ENCODE measurements at places on chromosomes 12 and 14. TPM values are rescaled to one million over a fixed set of nuclear protein-coding genes. Genes with fewer than 3 reads are reported as not detected.

PLEKHH1 gene
- total RNA-seq, result 0.99 TPM

SLC6A12 gene
- total RNA-seq, result not detected

TAC3 gene
- not detected for total RNA-seq

DNA sequence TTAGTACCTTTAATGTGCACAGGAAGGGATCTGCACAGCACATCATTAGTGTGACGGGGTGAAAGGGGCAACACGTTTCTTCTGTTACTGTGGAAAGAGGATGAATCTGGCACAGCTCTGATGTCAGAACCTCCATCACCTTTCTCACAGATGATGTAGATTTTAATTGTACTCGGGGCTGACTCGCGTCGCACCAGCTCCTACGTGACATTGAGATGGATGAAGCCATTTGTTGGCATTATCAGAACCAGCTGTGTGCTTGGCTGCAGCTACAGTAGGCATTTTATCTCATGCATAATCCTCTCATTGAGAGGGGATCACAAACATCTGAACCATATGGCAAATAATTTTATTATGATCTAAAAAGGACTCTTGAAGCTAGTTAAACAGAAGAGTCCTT is 173.6 kb downstream of the PDZRN4 start:
- H3K27me3 ChIP-seq, result no peaks in the 10 kb centered on the region
- no peaks in the 10 kb centered on the region for H3K36me3 ChIP-seq
- H3K4me3 ChIP-seq, result no peak overlapping the region
- no peak overlapping the region for H3K27ac ChIP-seq
- H3K4me1 ChIP-seq, result no peaks in the 10 kb centered on the region
- DNase-seq, result no peak

GRCh38 chr12:132083614-132083940 is 60.5 kb downstream of the DDX51 start:
- H3K4me1 ChIP-seq, result peaks cover 28% of the 10 kb centered on the region
- peak overlapping the region; percentile 93 for H3K4me3 ChIP-seq
- peak overlapping the region; percentile 93 for H3K27ac ChIP-seq
- peaks cover 25% of the 10 kb centered on the region for H3K36me3 ChIP-seq
- no peaks in the 10 kb centered on the region for H3K27me3 ChIP-seq

GLT8D2 gene
- not detected for total RNA-seq

- H3K4me3 ChIP-seq, result peak overlapping the region; percentile 76
- H3K27me3 ChIP-seq, result peaks cover 51% of the 10 kb centered on the region
These were observed 68.6 kb upstream of the USP15 start for GRCh38 chr12:62191491-62192179.

DNA sequence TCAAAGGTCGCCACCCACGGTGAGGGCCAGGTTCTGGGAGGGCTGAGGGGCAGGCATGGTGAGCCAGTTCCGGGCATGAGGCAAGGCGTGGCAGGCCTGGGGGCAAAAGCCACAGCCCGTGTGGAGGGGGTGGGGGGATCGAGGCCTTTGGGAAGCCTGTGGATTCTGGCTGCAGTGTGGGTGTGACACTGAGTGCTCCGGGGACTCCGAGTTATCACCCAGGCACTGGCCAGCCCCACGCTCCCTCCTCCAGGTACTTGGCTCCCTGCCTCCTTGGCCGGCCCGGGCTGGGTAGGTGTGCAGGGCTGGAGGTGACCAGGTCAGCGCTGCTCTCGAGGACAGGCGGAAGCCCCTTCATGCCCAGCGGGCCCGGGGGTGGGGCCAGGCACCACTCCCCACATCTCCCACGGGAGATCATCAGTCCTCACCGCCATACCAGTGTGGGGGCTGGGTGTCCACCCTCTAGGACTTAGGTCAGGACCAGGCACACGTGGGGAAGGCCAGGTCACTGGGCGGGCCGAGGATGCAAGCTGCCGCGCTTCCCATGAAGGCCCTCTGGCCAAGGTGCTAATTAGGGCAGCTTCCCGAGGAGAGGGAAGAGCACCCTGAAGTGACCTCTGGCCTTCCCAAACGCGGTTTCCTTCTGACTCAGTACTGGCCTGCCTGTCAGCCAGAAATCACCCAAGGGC is 34.1 kb upstream of the TDRD9 start:
- no peaks in the 10 kb centered on the region for H3K4me1 ChIP-seq
- H3K36me3 ChIP-seq, result no peaks in the 10 kb centered on the region
- H3K27me3 ChIP-seq, result no peaks in the 10 kb centered on the region

DNA sequence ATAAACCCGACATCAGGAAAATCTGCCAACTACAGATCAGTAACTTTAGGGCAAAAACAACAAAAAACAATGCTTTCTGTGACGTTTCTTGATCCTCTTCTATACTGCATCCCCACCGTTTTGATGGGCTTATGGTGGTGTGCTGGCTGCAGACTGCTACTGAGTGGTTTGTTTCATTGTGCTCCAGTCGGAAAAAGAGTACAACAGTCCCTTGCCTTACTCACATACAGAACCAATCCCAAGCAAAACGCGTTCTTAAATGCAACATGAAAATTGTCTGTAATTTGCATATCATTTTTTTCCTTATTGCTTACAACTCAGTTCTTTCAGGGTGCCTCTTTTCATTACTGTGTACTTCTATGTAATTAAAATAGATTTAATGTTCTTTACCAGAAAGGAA is 2.3 kb downstream of the ETV6 start:
- H3K4me1 ChIP-seq, result peaks cover 49% of the 10 kb centered on the region
- H3K36me3 ChIP-seq, result peaks cover 5% of the 10 kb centered on the region
- peak overlapping the region; percentile 95 for H3K27ac ChIP-seq
- no peak for DNase-seq

DNA sequence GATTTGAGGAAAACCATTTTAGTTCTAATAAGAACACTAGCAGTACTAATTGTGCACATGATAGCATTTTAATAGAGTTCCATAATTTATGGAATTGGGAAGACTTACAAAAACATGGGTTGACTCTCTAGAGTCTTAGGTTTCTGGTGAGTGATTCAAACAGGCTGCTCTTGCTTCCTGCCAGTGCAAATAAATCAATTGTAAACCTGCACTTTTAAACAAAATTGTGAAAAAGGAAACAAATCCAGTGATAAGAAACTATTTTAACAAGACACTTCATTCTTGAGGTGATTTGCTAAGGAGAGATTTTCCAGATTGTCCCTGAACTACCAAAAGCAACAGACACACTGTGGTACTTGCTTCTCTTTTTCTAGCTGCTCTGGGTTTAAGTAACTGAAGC is 112.2 kb downstream of the CACNA1C start:
- no peak overlapping the region for H3K4me3 ChIP-seq
- no peaks in the 10 kb centered on the region for H3K36me3 ChIP-seq
- no peak for DNase-seq

GRCh38 chr12:16949871-16950667 is 344.1 kb upstream of the LMO3 start:
- H3K27ac ChIP-seq, result no peak overlapping the region
- no peaks in the 10 kb centered on the region for H3K36me3 ChIP-seq
- H3K4me1 ChIP-seq, result no peaks in the 10 kb centered on the region
- DNase-seq, result no peak
- H3K27me3 ChIP-seq, result no peaks in the 10 kb centered on the region

- H3K36me3 ChIP-seq, result peaks cover 67% of the 10 kb centered on the region
- no peak overlapping the region for H3K27ac ChIP-seq
- DNase-seq, result no peak
These were observed 96.9 kb downstream of the SYNE2 start for GRCh38 chr14:63949696-63950095.

- no peak for DNase-seq
- peaks cover 37% of the 10 kb centered on the region for H3K36me3 ChIP-seq
- no peaks in the 10 kb centered on the region for H3K4me1 ChIP-seq
- no peak overlapping the region for H3K4me3 ChIP-seq
- H3K27ac ChIP-seq, result no peak overlapping the region
- H3K27me3 ChIP-seq, result no peaks in the 10 kb centered on the region
These were observed 16.6 kb downstream of the XRCC3 start for GRCh38 chr14:103698380-103699260.

MRPS35 gene
- 39.1 TPM for total RNA-seq

ZCRB1 gene
- total RNA-seq, result 51.1 TPM

DNA sequence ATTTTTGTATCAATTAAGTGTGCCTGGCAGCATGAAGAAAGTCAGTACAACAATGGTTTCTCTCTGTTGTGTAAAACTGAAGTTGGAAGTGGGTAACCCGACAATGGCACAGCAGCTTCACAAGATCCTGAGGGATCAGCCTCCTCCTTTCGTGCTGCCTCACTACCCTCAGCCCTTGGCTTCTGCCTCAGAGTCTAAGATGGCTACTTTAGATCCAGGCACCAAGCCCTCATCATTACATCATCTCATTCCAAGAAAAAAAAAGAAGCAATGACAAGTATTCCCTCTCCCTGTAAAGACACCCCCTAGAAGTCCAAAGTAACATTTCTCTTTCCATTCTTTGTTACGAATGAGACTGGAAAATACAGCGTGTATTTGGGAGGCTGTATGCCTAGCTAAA is 92.6 kb downstream of the DNAI7 start:
- DNase-seq, result no peak
- peaks cover 23% of the 10 kb centered on the region for H3K36me3 ChIP-seq
- H3K27me3 ChIP-seq, result no peaks in the 10 kb centered on the region
- H3K4me3 ChIP-seq, result no peak overlapping the region

DNA sequence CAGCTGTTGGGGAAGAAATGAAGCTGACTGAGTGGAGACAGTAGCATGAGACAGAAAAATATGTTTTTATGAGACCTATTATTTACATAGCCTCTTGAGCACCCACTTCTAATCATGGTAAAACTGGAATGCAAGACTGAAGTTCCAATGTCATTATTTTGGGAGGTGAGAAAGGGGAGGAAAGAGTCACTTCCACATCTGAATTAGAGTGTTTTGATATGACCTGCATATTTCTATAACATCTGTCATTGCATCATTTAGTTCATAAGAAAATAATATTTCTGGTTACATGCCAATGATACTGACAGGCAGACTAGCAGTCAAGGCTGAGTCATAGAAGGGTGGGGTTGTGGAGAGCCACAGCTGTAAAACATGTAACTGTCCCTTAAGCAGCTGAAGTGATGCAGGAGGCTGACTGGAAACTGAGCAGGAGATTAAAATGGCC is 26.7 kb downstream of the NTN4 start:
- peaks cover 23% of the 10 kb centered on the region for H3K27me3 ChIP-seq
- DNase-seq, result no peak
- H3K27ac ChIP-seq, result no peak overlapping the region
- H3K4me3 ChIP-seq, result no peak overlapping the region

DNA sequence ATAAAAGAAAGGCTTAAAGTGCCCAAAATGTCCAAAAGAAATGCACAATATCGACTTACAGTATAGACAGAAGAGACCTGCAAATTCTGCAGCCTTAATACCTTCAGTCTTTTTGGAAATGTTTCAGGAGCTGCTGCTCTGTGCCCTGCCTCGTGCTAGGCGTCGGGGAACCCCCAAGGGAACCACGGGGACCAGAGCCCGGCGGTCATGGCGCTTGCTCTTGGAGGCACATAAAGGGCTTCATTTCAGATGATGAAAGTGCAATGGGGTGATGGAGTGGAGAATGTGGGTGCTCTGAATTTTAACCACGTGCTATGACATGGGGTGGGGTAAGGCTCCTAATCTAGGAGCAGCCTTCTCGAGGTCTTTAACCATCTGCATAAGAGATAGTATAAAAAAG is 14.8 kb upstream of the AACS start:
- H3K27me3 ChIP-seq, result no peaks in the 10 kb centered on the region
- no peaks in the 10 kb centered on the region for H3K36me3 ChIP-seq
- peaks cover 9% of the 10 kb centered on the region for H3K4me1 ChIP-seq
- H3K4me3 ChIP-seq, result peak overlapping the region; percentile 12
- DNase-seq, result no peak
- no peak overlapping the region for H3K27ac ChIP-seq

- no peak for DNase-seq
- H3K36me3 ChIP-seq, result no peaks in the 10 kb centered on the region
- peaks cover 2% of the 10 kb centered on the region for H3K27me3 ChIP-seq
- no peak overlapping the region for H3K27ac ChIP-seq
These were observed 88.1 kb upstream of the DHRS4 start for GRCh38 chr14:23865502-23865901.

DNA sequence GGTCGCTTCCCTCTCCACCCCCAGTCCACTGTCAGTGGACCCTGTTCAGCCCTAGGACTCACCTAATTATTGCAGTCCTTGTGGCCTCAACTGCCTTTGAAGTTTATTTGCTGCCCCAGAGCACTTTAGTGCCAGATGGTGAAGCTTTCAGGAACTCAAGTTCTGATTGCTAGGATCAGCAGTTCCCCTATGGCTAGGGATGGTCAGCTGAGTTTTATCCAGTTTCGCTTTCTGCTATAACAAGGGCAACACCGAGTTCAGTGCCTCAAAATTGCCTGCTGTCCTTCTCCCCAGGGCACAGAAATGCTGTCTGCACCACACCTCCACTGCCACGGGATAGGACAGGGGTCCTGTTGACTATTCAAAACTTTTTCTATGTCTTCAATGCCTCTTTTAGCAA is 295.0 kb downstream of the GPHN start:
- DNase-seq, result no peak
- H3K27me3 ChIP-seq, result no peaks in the 10 kb centered on the region
- H3K27ac ChIP-seq, result no peak overlapping the region
- no peak overlapping the region for H3K4me3 ChIP-seq

FERMT2 gene
- total RNA-seq, result not detected

DNA sequence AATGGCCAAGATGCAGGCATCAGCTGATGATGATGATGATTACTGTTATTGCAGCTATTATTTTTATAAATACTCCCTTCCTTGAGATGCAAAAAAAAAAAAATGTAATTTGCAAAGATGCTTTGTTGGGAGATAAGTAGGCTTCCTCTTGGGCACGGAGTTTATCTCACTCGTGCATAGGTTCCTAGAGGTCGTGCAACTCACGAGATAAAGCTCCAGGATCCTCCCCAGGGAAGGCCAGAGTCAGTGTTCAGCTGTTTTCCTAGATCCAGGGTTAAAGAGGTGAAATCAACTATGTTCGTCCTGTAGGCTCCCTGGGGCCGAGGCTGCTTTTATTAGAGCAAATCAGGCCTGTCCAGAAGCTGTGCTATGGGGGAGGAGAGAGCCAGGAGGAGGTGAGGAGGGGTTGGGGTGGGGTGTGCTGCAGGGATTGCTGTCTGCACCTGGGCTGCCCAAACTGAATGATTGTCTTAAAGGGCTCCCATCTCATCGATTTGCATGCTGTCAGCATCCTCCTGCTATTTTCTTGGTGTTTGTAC is 270.3 kb downstream of the NRXN3 start:
- H3K4me3 ChIP-seq, result no peak overlapping the region
- H3K36me3 ChIP-seq, result no peaks in the 10 kb centered on the region
- H3K27ac ChIP-seq, result no peak overlapping the region
- no peak for DNase-seq
- no peaks in the 10 kb centered on the region for H3K4me1 ChIP-seq

DNA sequence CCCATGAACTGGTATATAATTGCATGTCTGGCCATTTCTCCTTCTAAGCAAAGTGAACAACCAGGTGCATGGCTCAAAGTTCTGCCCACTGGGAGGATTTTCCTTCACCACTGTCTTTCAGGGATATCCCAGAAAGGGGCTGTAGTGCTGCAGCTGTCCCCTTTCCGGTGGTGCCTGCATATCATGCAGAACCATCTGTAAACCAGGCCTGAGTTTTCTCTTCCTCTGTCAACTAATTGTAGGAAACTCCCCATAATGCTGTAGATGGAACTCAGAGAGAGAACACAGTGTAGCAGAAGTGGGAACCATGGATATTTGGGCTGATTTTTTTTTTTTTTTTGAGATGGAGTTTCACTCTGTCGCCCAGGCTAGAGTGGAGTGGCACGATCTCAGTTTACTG is 45.6 kb upstream of the CRY1 start:
- no peak for DNase-seq
- H3K36me3 ChIP-seq, result no peaks in the 10 kb centered on the region
- H3K27ac ChIP-seq, result no peak overlapping the region
- H3K27me3 ChIP-seq, result peaks cover 4% of the 10 kb centered on the region

- no peaks in the 10 kb centered on the region for H3K27me3 ChIP-seq
- H3K27ac ChIP-seq, result no peak overlapping the region
- peaks cover 18% of the 10 kb centered on the region for H3K36me3 ChIP-seq
- DNase-seq, result no peak
- peaks cover 52% of the 10 kb centered on the region for H3K4me1 ChIP-seq
These were observed 134.2 kb upstream of the HIF1A start for GRCh38 chr14:61561104-61561503.

Data from activated CD8-positive, alpha-beta T cell treated with anti-CD3 and anti-CD28 coated beads, Interleukin-2, amount 10 ng/mL, durations not matched to agents 7 days and 5 days (primary cell).